NCI-H1694 (cell line): ENCODE measurements at places on chromosomes 12 and 14.

- DNase-seq, result no peak
These were observed 1662.2 kb upstream of the FLRT2 start for GRCh38 chr14:83867566-83868225.

DNA sequence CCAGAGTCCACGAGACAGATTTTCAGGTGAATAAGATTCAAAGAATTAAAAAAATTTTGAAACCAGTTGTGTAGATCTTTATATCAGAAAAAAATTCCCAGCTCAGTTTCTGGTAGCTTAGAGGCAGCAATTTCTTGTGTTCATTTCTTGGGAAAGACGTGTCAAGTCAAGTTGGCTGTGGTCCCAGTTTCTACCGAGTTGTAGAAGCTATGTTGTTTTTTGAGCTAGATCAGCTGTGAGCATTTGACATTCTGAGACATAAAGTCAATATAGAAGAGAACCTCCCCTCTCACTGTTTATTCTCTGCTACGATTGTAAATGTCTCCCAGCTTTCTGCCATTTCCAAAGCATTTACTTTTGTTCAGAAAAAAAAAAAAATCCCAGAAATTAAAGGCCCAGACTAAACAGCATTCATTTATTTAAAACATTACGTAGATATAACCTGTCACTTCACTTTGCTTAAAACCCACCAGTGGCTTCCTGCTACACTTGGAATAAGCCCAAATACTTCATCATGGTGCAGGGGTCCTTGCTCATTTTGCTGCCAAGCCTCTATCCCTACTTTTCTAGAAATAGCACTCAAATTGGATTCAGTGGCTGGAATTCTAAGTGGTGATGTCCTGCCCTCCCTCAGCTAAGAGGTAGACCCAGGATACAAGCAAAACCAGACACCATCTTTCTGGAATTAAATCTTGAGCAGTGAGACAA is 20.6 kb upstream of the PYGL start:
- DNase-seq, result no peak

- DNase-seq, result no peak
These were observed 88.4 kb downstream of the RPAP3 start for GRCh38 chr12:47617476-47617875.

GRCh38 chr12:24134092-24134491 is 184.6 kb upstream of the SOX5 start:
- no peak for DNase-seq

- no peak for DNase-seq
These were observed 90.5 kb downstream of the MGST1 start for GRCh38 chr12:16437926-16438325.

GRCh38 chr14:44108601-44109000 is 398.5 kb downstream of the FSCB start:
- no peak for DNase-seq

GRCh38 chr12:69765515-69765914 is 26.9 kb downstream of the RAB3IP start:
- no peak for DNase-seq

GRCh38 chr14:32358781-32359180 is 29.7 kb downstream of the AKAP6 start:
- no peak for DNase-seq

GRCh38 chr12:104457746-104458693 is 1.3 kb downstream of the CHST11 start:
- DNase-seq, result no peak

GRCh38 chr14:30179381-30180130 is 251.9 kb upstream of the PRKD1 start:
- DNase-seq, result no peak

GRCh38 chr12:105554856-105555255 is 224.4 kb downstream of the C12orf75 start:
- no peak for DNase-seq

DNA sequence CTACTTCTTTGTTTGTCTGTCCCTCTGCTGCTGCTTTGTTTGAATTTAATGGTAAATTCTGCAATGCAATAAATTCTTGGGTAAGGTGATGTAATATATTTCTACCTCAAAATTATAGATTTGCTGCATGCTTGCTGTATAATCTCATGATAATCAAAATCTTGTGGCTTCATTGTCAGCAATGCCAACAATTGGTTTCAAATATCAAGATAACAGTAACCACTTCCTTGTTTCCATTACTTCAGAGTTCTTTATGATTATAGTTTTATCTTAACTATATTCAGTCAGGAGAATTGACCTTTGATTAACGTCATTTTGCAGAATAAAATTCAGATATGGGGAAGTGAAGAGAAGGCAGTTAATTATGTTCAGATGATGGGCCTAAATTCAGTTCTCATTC is 30.2 kb upstream of the RNU6-8 start:
- no peak for DNase-seq
